Amygdala (tissue), 56 donors: ENCODE measurements at places on chromosomes 16 and 17.

- no peak for DNase-seq
Measured at GRCh38 chr16:2385190-2385836, 43.9 kb upstream of the CCNF start.

- DNase-seq = no peak
Measured at GRCh38 chr16:53085931-53086421, 31.2 kb downstream of the CHD9 start.

- no peak for DNase-seq
Measured at GRCh38 chr16:50476486-50477255, 71.5 kb upstream of the NKD1 start.

DNA sequence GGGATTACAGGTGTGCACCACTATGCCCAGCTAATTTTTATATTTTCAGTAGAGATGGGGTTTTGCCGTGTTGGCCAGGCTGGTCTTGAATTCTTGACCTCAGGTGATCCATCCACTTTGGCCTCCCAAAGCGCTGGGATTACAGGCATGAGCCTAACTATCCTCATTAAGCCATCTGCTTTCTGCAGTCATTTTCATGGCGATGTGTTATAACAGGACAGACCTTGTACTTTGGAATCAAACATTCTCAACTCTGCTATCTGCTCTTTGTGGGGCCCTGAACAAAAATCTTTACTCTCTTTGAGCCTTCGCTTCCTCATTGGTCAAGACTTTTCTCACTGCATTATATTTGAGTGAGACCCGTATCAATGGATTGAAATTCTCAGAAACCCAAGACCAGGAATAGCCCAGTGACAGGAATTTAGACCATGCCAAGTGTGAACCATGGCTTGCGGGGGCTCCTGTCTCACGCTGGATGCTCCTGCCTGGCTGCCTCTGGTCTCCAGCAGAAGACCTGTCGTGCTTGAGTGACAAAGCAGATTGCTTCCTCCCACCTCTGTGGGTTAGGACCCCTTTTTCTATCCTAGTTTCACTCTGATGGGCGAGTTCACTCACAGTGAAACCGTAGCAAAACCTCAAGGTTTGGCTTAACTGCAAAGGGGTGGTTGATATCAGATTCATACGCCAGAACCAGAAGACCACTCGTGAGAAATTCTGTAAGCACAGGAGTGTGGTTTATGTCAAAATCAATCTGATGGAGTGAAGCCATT is 519.1 kb downstream of the MAF start:
- DNase-seq = no peak

DNA sequence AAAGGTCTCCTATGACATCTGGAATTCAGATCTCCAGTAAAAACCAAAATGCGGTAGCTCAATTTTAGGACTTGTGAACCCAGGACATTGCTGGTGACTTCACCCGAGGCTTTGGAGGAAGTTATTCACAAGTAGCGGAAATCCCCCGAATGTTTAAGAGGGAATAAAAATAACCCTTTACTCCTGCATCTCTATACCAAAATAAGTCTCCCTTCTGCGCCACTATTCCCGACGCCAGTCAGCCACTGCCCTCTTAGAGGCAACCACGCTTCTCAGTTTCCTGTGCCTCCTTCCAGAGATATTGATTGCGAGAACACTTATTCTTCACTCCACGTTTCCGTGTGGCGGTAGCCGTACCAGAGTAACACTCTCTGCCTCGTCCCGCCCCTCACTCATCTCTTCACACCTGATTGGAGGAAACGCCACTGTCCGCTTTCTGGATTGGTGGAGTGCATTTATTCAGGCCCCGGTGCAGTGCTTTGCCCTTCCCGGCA is 27.4 kb downstream of the EMP2 start:
- DNase-seq = no peak

DNA sequence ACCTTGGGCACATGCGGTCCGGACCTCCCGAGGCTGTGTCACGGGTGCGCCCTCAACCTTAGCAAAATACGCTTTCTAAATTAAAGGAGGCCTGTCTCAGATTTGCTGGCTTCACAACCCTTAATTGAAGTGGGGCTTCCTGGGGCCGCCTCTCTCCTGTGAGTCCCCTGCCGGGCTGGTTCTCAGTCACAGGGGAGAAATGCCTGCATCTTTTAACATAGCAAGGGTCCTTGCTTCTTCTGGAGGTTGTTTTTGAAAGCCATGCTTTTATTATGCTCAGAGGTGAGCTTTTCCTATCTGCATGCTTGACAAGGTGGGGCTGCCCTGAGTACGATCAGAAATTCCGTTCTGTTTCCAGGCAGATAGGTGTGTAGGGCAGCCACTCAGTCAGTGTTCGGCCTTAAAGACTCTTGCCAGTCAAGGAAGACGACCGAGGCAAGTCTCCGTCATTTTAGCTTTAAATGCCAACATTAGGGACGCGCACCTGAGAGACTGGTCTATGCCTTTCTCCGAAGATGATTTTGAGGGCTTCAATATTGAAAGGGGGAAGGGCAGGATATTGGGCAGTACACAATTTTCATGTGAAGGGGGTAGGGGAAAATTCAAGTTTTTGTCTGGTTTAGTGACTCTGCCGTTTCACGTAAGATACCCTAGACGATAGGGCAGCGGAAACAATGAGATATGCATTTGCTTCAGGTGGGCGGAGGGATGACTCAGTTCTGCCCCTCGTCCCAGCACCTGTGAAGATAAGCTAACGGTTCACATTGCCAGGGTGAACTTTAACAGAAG is 5.5 kb upstream of the SLC7A5 start:
- DNase-seq = no peak
